Left ventricle myocardium inferior (tissue), 1 donor: ENCODE measurements at places on chromosomes 6 and 20.

DNA sequence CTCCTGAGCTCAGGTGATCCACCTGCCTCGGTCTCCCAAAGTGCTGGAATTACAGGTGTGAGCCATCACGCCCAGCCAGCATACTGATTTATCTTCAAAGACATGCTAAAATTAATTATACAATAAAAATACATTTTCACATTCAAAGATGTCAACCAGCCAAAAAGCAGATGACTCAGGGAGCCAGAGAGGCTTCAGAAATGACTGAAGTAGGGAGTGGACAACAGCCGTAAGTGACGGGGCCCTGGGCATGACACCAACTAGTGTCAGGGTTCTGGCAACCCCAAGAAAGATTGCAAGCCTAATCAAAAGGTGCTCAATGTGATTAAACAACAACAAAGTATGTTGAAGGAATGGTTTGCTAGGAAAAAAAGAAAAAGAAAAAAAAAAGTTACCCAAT, 28.4 kb downstream of the GPLD1 start:
- no peak for DNase-seq

DNA sequence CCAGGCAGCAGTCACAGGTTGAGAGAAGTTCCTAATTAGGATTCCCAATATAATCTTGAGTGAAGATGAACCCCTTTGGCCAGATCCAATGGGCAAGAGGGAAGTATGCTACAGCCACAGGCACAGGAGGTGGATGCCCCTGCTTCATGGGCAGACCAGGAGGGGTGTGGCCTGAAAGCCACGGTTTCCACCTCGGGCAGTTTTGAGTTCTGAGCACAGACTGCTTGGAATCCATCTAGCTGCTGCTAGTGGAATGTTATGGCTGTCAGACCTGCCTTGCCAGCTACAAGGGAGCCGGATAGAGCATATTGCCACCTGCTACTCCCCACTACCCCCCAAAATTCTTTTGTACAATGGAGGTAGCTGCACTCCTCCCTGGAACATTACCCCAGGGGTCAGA, 672.9 kb downstream of the HACE1 start:
- no peak for DNase-seq

- DNase-seq, result no peak
Measured at GRCh38 chr20:37075932-37076685, 19.7 kb downstream of the RBL1 start.

DNA sequence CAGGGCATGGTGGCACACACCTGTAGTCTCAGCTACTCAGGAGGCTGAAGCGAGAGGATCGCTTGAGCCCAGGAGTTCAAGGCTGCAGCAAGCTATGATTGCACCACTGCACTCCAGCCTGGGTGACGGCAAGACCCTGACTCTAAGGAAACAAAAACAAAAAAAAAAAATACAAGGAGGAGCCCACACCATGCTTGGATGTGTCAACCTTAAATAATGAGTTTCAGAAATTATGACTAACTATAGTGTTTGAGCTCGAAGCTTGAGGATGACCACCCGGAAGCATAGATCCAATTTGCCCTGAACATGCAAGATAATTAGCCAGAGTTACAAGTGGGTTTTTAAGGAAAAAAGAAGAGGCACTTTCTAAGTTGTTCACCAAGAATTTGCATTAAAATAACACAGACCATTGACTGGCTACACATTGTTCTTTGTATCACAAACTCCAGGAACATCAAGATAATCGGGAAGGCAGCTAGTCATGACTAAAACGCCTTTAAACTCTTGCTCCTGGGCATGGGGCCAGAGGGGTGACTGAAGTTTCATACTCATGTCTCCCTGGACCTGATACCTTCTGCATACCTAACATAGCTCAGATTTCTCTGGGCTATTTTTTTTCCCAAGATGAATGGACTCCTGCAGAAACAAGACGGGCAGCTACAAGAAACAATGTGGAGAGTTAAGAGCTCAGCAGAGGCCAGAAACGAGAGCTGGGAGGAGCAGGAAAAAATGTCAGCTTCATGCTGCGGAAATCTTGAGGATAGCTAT, 289.6 kb downstream of the PREX1 start:
- DNase-seq, result no peak

DNA sequence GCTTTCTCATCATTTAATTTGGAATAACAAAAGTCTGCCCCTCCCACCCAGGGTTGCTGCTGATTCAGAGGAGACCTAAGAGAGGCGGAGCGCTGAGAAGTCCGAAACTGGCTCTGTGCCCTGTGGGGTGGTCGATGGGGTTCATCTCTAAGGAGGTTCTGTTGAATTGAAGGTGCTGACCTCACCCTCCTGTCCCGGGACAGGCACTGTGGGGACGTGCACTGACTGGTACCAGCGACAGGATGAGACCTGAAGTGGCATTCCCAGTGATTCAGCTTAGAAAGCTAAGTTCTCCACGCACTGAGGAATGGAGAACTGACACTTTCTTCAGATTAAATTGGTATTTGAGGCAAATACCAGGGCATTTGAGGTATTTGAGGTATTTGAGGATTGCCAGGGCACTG, 1.3 kb downstream of the GUCA1B start:
- no peak for DNase-seq

DNA sequence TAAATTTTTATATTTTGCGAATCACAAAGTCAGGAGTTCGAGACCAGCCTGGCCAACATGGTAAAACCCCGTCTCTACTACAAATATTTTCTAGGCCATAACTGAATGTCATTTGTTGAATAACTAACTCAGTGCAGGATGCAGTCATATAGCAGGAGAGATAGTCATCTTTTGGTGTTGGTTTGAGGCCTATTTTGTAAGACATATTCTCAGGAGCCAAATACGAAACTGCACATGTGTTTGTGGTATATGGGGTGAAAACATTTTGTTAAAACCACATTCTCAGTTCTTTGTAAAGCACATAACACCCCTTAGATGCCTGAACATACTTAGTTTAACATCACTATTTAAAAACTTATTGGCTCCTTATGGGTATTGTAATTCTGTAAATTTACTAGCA, 4.7 kb upstream of the ENPP5 start:
- DNase-seq, result no peak

- DNase-seq, result no peak
Measured at GRCh38 chr6:95244751-95245150, 332.6 kb upstream of the MANEA start.

DNA sequence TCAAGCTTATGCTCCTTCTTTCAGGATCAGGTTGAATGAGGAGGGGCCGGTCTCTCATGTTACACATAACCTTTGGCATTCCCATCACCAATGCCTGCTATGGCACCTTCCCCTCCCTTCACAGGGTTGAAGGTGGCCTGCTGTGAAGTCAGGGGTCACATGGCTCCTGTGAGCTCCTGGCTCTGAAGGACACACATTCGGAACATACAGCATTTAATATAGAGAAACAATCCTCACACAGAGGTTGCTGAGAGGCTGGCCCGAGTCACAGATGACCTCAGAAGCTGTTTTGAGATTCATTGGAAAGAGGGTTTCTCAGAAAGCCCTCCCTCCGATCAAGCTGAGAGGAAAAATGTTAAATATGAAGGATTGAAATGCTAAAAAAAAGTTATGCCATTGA, 82.1 kb downstream of the PSMG4 start:
- no peak for DNase-seq

DNA sequence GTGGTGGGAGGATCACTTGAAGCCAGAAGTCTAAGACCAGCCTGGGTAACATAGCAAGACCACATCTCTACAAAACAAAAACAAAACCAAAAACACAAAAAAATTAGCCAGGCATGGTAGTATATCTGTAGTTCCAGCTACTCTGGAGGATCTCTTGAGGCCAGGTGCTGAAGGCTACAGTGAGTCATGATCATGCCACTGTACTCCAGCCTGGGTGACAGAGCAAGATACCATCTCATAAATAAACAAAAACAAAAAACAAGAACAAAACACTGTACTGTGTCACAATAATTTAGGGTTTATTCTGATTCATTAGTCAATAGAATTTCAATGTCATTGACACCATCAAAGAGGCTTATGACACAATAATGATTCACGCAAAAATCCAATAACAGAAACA, 1121.7 kb upstream of the MAP3K7 start:
- DNase-seq, result no peak

DNA sequence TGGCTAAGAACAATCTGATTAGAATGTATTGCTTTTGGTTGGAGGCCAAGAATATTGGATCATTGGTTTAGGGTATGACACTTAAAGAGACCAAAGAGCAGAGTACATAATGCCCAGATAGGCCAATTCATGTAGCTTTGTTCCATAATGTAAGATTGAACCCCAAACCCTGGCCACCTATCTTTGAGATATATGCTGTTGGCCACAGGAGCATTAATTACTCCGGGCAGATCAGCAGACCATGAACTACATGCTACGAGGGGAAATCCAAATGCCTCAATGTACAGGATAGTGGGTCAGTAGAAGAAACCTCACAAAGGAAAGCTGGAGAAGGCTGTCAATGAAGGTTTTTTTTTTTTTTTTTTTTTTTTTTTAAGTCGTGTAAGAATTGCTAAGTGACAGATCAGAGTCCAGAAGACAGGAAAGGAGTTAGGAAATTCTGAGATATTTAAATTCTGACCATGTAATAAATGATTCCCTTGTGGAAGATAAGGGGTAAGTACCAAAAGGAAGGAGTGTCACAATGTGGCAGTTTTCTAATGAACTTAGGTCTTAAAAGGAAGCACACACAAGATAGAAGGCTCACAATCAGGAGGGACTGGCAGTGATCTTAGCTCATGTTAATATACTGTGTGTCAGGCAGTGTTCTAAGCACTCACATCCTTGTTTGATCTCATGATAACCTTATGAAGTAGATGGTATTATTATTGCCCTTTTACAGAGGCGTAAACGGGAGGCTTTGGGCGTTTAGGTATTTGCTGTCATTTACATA, 61.4 kb downstream of the CARMIL1 start:
- no peak for DNase-seq

DNA sequence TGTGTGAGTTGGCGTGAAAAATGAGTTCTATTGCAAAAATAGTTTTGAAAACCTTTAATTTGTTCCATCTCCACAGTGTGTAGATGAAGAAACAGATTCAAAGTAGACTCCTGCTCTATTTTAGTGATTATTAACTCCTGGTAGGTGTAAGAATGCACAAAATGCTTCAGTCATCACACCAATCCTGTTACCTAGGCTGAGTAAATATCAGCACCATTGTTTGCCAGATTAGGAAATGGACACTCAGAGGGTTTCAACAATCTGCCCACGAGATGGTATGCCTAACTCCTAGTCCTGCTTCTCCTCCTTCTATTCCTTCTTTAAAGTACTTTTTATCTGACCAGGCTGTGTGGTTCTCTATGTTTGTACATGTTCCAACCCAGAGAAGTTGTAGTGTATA, 108.9 kb upstream of the AHI1 start:
- no peak for DNase-seq

GRCh38 chr6:158047127-158047518, 65.5 kb downstream of the SYNJ2 start:
- peak; percentile 28 for DNase-seq

DNA sequence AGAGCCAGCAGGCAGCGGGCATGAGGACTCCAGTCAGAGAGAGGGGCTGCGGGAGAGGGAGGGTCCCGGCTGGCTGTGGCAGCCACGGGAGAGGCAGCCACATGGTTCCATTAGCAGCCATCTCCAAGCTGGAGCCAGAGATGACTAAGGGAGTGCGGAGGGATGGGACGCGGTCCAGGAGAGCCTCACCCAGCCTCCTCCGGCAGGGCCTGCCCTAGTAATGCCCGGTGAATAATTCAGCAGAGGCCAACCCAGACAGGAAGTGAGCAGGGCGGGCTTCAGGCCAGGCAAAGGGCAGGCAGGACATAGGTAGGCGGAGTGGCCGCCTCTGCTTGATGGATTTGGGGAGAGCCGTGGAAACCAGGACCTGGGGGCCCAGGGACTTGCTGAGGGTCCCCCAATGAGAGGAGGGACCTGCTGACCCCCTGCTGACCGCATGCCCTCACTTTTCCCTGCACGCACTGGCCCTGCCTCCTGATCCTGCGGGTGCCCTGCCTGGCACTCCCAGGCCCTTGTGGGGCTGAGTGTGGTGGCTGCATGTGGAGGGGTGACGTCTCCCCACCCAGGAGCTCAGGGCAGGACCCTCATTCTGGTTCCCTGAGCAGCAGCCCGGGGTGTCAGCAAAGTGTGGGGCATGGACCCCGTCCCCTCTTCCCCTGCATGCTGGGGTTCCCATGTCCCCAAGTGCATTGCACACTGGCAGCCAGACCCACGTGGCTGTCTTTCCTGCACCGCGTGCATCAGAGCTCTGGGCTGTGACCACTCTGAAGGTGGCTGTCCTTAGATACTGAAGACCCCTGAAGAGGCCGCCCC, 51.8 kb upstream of the SLCO4A1 start:
- DNase-seq, result no peak

- no peak for DNase-seq
Measured at GRCh38 chr6:16140607-16141006, 11.7 kb downstream of the MYLIP start.

DNA sequence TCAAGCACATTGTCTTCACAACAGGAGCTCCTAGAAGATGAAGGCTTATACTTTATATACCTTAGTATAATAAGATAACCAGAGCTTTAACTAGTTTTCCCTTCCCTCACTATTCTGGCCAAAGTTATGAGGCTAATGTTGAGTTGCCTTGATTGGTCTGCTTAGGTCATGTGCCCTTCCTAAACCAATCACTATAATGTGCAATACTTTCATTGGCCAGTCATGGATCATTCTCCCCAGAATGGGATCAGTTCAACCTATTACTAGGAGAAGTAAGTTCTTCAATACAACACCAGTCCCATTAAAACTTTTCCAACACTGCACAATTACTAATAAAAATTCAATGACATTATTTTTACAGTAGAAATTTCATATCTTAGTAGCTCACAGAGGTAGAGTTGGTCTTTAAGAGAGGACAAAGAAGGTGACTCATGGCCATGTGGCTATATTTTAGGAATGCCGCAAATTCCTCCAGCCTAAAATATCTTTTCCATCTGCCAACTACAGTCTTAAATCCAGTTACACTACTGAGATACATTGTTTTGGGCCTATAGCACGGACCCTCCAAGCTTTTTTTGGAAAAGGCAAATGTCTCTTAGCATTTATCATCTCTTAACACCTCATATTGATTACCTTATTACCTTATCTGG, 12.5 kb upstream of the POU3F2 start:
- no peak for DNase-seq

DNA sequence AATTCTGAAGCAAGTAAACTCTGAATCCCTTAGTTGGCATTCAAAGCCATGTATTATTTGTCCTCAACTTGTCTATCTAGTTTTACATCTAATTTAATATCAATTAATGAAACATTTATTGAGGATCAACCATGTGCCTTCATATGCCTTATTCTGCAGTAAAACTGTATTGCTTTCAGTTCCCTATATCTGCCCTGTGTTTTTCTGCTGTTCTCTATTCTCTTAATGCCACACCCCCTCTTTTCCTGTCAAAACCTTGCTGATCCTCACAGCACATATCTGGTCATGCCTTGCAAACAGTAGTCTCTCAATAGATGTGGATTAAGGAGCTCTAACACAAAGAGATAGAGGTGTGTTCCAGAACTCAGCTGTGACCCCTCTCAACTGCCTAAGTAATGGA, 2.0 kb downstream of the FIG4 start:
- no peak for DNase-seq

GRCh38 chr20:38125157-38126056, 39.7 kb downstream of the TGM2 start:
- DNase-seq, result peak; percentile 73
